ENCODE measurements at places on chromosomes 7 and 10.

GRCh38 chr7:31782411-31782991 lies 95.5 kb downstream of the PPP1R17 start:
- peak; percentile 74 for DNase-seq

- no peak for DNase-seq
Measured at GRCh38 chr10:69464401-69464800, 13.1 kb downstream of the TSPAN15 start.

- DNase-seq = no peak
Measured at GRCh38 chr10:1687623-1688150, 49.6 kb downstream of the ADARB2 start.

GRCh38 chr7:11130012-11130411 lies 156.3 kb downstream of the PHF14 start:
- DNase-seq = no peak
